NCI-H1092 (cell line): ENCODE measurements at places on chromosomes 13 and 19.

- DNase-seq: peak; percentile 95
Observed at GRCh38 chr19:17266975-17267788, at the start of gene BABAM1. TSS of gene BABAM1 (plus strand) at chr19:17267443. CDS start at chr19:17268807, 1,364 bp downstream.

GRCh38 chr19:40578442-40578908 is 1.8 kb downstream of the SHKBP1 start:
- DNase-seq: no peak

DNA sequence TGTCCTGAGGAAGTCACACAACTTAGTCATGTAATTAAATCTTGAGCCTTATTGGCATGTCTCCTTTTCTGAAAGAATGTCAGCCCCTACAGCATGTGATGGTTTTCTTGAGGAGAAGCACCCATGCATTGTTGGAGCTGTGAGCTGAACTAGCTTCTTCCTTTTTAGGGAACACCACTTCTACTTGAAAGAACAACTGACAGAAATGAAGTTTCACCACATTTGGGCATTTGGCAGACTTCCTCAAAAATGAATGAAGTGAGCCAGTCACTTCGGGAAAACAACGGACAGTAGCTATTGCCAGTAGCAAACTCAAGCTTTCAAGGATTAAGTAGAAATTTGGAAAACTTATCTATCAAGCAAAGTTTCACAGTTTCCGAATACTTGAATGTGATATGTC is 1351.3 kb downstream of the EFNB2 start:
- no peak for DNase-seq

DNA sequence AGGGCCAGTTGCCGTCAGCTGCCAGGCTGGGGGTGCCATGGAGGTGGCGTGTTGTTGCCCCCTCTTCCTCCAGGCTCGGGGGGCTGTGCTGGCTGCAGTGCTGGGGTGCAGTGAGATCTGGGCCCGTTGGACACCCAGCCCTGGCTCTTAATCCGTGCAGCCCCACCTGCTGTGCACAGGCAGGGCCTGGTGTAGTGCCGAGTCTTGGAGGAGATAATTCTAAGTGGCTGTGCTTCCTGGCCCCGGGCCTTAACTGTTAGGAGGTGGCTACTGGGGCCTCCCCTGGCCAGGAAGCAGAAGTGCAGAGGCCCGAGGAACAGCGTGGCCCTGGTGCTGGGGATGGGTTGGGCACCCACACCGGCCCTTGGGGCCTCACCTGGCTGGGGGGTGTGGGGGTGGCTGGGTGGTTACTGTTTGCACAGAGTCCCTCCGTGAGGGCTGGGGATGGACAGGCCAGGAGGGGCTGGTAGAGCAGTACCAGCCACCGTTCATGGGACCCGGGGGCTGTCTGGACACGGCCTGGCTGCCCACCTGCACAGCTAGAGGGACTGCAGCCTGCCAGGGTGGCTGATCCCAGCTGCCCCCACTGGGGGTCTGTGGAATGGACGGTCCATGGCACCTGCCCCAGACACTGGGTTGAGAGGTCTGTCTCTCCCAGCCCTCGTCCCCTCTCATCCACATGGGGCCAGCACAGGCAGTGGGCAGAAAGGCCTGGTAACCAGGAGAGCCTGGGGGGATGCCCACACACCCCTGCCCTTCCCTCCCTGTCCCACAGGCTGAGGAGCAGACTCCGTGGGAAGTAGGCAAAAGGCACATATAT is 3.3 kb downstream of the GPX4 start:
- no peak for DNase-seq

DNA sequence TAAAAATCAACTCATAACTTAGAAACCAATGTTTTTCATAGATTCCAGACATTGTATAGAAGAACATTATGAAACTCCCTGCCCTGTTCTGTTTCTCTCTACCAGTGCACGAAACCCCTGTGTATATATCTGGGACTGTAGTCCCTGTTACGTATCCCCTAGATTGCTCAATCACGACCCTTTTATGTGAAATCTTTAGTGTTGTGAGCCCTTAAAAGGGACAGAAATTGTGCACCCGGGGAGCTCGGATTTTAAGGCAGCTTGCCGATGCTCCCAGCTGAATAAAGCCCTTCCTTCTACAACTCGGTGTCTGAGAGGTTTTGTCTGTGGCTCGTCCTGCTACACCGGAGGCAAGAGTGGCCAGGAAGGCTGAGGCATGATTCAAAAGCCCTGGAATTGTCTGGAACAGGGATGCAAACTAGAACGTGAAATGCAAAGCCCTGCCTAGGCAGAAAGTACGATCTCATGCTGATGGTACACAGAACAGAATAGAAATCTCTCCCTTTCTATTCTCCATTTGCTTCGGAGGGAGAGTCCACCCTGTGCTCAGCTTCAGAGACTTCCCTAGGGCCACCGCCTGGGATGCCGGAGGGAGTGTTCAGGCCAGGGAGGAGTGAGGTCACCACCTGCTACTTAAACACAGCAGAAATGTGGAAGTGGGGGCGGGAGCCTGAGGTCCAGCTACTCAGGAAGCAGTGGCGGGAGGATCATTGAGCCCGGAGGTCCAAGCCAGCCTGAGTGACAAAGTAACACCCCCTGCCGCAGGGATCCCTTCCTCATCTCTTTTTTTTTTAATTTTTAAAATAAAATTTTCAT is 758 bp upstream of the ZNF888 start:
- DNase-seq: no peak

DNA sequence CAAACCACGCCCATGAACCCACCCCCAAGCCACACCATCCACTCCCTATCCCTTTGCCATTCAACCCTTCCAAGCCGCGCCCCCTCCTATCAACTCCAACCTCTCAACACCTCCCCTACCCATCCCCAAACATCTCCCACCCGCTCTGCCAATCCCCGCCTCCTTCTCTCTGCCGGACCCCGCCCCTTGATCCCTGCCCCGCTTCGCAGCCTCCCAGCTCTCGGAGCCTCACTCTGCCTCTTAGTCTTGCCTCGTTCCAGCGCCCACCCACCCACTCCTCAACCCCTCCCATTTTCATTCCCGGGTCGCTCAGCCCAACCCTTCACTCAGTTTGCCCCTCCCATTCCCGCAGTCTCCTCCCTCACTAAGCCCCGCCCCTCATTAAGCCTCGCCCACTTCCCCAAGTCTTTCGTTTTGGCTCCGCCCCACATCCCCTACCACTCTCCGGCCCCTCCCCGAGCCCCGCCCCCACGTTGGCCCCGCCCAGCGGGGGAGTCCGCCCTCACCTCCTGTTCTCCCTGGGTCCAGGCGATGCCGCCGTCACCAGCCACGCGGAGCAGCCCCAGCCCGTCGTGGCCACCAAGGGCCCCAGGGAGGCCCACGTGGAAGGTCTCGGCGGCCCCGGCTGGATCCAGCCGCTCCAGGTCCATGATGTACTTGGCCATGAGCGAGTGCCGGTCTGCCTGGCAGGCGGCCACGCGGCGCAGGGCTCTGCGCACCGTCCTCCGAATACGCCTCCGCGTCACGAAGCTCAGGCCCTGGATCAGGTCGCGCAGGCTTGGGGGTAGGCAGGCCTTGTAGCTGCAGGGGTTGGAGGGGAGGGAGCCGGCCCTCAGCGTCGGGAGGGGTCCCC is 5.7 kb downstream of the JAK3 start:
- peak; percentile 84 for DNase-seq

- DNase-seq: no peak
Observed at GRCh38 chr19:28641395-28641794, 571.6 kb downstream of the UQCRFS1 start.
